Hair follicular keratinocyte (primary cell): ENCODE measurements at places on chromosomes 16 and 17. TPM values are rescaled to one million over a fixed set of nuclear protein-coding genes. Genes with fewer than 3 reads are reported as not detected.

Gene G6PC1
- not detected in 2 replicates for total RNA-seq

Gene C16orf90
- total RNA-seq, result not detected in 2 replicates

Gene ZNF48
- total RNA-seq, result 5.2 and 6.7 TPM in 2 replicates

Gene PABPN1L
- not detected in 2 replicates for total RNA-seq

Gene C17orf67
- 0.55 and 1.6 TPM in 2 replicates for total RNA-seq

Gene TNFRSF13B
- total RNA-seq, result not detected in 2 replicates

Gene TAC4
- total RNA-seq, result not detected in 2 replicates

Gene ANKFN1
- not detected in 2 replicates for total RNA-seq

Gene KRT36
- not detected in 2 replicates for total RNA-seq

Gene ENKD1
- total RNA-seq, result 13.4 and 14.6 TPM in 2 replicates

Gene HOXB3
- total RNA-seq, result 0.84 TPM in 1 of 2 replicates, not detected in the other

Gene PRSS36
- 0.16 and 0.19 TPM in 2 replicates for total RNA-seq
